Activated CD4-positive, alpha-beta T cell treated with anti-CD3 and anti-CD28 coated beads, Interleukin-2, amount 10 ng/mL, durations not matched to agents 24 days and 14 days (primary cell): ENCODE measurements at places on chromosomes 3 and 15. TPM values are rescaled to one million over a fixed set of nuclear protein-coding genes. Genes with fewer than 3 reads are reported as not detected.

GRCh38 chr15:75952525-75952924 is 48.8 kb downstream of the FBXO22 start:
- no peak for DNase-seq

The FSTL1 gene
- total RNA-seq: 0.12 and 0.26 TPM in 2 replicates

- DNase-seq: no peak
Measured at GRCh38 chr3:147875498-147875897, 466.3 kb downstream of the ZIC1 start.

The RBP2 gene
- total RNA-seq: not detected in 2 replicates

GRCh38 chr3:127351321-127351720 is 63.5 kb upstream of the PRR20G start:
- no peak for DNase-seq

GRCh38 chr3:194138732-194139070 is 2.8 kb downstream of the HES1 start:
- DNase-seq: no peak

DNA sequence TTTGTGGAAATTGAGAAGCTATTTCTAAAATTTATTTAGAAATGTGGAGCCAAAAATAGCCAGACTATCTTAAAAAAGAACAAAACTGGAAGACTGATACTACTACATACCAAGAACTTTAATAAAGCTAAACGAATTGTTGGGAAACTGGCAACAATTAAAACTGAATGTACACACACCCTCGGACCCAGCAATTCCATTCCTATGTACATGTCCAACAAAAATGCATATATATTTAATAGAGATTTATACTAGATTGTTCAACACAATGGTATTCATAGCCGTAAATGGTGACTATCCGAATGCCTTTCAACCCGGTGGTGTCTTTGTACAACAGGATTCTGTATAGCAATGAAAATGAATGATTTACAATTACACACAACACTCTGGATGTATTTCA is 136.5 kb upstream of the RASGRP1 start:
- DNase-seq: no peak

DNA sequence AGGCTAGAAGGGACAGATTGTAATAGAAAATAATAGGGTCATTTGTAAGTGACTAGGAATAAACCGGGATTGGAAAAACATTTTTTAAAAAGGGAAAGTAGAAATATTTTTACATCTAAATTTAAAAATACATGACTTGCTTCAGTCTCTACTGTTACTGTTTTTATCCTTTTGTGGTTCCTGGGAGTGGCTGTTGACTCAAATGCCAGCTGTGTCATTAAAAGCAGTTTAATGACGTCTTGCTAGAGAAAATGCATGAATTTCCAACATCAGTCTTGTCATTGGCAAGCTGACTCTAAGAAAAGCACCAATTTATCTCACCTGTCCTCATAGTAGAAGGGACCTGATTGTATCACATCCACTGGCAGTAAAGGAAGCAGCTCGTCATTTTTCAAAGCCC is 16.7 kb upstream of the LCMT2 start:
- no peak for DNase-seq
